ENCODE measurements at places on chromosomes 2 and 18.
A peak's percentile ranks its signal among the peaks of the same experiment; 100 is the strongest.

- DNase-seq, result no peak
These were observed 156.1 kb upstream of the VRK2 start for GRCh38 chr2:57890464-57890863.

DNA sequence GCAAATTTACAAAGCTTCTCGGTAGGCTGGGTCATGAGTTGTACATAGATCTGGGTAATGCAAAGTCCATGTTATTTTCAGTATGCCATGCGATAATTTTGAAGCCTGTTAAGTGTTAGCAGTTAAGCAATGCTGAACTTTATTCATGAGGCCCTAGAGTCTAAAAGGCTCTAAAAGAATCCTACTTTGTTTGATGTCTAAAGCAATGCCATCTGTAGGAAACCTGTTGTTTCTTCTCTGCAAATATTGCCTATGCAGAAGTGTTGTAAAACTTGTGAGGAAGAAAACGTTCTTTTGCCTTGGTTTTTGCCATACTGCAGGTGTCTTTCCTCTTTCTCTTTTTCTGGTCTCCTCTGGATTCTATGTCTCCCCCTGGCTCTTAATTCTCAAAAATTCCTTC, 9.1 kb downstream of the ARHGAP15 start:
- DNase-seq, result no peak

DNA sequence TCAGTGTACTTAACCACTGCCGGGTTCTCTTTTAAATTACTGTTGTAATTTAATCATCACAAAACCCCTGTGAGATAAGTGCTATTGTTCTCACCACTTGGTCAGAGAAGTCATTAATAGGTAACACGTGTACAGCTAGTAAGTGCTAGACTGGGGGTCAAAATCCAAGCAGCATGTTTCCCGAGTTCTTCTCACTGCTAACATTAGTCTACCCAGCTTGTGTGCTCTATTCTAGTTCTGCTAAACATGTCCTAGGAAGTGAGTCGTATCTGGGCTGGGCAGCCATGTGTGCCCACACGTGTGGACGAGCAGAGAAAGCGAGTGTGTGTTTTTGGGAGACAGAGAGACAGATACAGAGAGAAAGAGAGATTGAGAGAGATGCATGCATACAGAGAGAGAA, 94.1 kb downstream of the BIN1 start:
- no peak for DNase-seq

DNA sequence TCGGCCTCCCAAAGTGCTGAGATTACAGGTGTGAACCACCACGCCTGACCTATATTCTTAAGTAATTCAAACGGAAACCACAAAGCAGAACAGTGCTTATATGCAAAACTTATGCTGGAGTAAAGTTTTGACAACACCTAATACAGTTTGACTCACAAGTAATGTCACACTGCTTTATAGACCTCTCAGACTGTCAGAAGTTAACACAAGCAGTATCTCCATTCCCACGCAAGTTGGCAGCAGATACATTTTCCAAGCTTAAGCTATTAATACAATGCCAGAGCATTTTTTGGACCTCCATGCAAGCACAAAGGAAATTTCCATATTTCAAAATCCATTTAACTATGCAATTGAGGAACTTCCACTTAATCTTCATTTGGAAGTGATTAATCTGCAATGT, 21.0 kb upstream of the SANBR start:
- no peak for DNase-seq

DNA sequence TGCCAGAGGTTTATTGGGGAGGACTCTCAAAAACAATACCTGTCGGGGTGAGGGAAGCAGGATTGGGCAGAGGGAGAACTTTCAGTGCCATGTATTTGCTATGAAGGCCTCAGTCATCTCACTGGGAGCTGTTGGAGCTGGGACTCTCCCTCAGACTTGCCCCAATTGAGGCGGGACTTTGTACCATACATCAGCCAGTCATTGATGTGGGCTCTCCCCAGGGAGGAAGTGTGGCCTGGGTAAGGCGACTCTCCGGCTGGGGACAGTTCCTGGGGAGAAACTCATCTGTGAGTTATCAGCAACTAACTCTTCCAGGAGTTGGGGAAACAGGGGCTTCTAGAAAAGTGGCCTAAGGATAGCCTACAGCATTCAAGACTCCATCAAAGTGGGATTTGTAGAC, 66.5 kb downstream of the FTCDNL1 start:
- DNase-seq, result no peak

DNA sequence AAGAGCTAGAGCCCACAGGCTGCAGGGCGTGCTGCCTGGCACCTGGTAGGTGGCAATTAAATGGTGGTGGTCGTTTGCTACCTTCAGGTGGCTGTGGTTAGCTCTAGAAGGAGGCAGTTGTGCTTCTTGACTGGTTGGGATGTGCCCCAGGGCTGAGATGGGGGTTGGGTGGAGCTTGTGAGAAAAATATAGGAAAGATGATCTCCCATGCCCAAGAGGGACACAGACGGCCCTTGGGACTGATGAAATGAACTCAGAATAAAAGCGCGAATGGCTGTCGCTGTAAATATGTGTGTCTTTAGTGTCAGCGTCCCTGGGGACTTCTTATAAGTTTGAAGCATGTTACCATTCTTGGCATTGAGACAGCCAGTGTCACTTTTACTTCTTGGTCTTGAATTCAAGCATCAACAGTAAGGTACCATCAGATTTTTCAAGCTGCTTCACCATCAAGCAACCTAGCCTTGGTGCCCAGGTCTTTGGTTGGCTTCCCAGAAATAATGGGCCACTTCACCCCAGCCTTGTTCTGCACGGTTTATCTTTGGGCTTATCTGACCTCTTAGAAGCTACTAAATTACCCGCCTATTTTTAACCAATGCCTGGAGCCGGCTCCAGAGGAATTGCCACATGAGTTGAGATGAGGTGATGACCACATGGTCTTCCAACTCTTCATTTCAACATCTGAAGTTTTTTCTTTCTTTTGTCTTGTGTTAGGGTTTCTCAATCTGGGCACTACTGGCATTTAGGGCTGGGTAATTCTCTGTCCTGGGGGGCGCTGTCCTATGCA, 11.9 kb downstream of the LRRFIP1 start:
- no peak for DNase-seq

DNA sequence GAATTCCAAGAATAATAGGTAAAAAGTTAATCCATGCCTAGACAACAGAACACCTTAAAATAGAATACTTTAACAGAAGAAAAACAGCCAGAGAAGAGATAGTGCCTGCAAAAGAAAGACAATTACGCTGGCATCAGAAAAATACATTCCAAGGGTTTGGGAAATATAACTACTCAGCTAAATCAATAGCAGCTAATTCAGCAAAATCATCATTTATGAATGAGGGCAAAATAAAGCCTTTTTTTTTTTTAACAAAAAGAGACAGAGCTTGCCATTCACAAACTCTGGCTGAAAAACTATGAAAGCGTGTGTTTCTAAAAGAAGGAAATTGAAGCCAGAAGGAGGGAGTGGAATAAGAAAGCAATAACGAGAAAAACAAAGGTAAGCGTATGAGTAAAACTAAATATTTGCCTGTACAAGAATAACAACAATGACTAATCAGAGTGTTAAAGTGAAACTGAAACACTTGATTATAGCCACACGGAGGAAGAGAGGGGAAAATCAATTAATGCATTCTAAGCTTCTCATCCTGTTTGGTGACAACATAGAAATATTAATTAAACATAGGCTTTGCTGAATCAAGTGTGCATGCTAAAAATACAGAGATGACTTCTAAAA, 90.2 kb downstream of the EHD3 start:
- DNase-seq, result no peak

GRCh38 chr2:109239720-109240119, 110.7 kb downstream of the SH3RF3 start:
- no peak for DNase-seq

DNA sequence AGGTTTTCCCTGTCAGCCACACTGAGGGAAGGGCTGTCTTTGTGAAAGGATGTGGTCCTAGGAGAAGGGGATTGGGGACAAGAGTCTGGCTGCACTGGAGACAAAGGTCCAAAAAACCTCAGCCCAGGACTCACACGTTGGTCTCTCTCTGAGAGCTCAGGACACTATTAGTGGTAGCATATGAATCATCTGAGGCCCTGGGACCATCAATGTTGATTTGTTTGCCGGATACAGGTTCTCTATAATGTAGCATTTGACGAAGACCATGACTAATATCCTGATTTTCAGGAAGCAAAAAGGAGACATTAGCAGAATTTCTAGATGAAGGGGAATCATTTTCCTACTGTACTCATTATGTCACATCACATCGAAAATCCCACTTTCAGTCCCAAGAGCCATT, 22.2 kb upstream of the DNAH6 start:
- DNase-seq, result no peak

- DNase-seq, result no peak
These were observed 156.7 kb downstream of the ARHGAP28 start for GRCh38 chr18:6885992-6886796.

GRCh38 chr18:60202708-60203107, 169.9 kb downstream of the MC4R start:
- DNase-seq, result no peak

- no peak for DNase-seq
These were observed 85.5 kb upstream of the GLI2 start for GRCh38 chr2:120650022-120650644.

DNA sequence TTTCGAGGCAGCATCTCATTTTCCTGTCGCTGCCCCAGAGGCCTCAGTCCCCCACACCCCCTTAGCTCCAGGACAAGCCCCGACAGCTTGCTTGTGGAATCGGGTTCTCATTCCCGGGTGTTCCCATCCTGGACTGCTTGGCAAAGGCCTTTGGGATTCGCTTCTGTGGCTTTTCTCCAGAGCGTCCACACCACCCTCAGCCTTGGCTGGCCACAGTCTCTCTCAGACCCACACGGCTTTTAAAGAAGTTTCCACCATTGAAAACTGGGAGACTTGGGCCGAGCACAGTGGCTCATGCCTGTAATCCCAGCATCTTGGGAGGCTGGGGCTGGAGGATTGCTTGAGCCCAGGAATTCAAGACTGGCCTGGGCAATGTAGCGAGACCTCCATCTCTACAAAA, 2.7 kb downstream of the ESPNL start:
- DNase-seq, result no peak

DNA sequence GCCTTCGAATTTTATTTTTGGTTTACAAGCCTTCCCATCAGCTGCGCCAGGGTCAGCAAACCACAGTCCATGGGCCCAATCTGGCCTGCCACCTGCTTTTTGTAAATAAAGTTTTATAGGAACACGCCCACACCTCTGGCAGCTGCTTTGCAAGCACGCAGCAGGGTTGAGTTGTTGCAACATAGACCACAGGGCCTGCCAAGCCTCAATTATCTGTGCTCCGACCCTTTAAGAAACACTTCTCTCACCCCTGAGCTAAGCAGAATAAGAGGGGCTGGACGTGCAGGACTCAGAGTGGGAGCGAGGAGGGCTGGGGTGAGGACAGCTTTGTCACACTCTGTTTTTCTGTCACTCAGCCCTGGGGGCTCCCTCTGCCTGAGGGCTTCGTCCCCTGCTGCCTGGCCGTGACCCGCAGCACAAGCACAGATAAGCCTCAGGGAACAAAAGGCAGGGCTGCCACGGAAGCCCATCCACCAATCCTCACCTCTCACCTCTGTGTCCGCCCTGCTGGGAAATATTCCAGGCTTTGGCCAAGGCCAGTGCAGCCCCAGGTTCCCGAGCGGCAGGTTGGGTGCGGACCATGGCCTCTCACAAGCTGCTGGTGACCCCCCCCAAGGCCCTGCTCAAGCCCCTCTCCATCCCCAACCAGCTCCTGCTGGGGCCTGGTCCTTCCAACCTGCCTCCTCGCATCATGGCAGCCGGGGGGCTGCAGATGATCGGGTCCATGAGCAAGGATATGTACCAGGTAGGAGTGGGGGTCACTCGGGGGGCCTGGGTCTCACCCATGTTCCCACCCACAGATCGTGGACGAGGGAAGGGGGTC, at the start of gene AGXT:
Gene AGXT, plus strand, starts transcription at position 539 of the 823 bp plus-strand sequence. Its CDS starts 42 bp downstream, at position 581.
- DNase-seq, result no peak

DNA sequence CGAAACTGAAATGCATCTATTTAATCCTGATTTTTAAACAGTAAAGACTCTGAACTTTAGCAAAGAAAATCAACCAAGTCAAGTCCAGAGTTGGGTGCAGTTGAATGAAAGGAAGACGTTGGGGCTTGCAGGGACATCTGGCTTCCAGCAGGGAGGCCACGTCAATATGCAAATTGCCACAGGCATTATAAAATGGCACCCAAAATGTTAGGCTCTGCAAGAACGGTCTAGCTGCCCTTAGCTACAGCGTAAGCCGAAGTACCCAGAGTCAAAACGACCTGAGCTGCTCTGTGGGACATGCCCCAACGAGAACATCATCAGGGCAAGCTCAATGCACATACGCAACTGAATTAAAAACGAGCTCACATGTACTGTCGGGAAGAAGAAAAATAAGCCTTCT, 30.7 kb downstream of the DOCK10 start:
- no peak for DNase-seq

DNA sequence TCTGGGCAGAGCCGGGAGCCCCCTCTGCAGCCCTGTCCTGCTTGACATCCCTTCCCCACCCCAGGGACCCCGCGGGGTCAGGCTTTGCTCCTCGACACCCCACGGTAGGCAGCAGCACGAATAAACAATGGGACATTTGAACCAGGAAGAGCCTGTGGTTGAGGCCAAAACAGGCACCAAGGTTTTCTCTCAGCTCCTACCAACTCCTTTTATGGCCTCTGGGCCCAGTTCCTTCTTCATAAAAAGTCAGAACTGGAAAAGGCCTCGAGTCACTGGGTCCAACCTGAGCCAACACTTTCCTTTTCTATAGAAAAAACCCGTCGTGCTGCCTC, 20.6 kb downstream of the TEX44 start:
- no peak for DNase-seq

DNA sequence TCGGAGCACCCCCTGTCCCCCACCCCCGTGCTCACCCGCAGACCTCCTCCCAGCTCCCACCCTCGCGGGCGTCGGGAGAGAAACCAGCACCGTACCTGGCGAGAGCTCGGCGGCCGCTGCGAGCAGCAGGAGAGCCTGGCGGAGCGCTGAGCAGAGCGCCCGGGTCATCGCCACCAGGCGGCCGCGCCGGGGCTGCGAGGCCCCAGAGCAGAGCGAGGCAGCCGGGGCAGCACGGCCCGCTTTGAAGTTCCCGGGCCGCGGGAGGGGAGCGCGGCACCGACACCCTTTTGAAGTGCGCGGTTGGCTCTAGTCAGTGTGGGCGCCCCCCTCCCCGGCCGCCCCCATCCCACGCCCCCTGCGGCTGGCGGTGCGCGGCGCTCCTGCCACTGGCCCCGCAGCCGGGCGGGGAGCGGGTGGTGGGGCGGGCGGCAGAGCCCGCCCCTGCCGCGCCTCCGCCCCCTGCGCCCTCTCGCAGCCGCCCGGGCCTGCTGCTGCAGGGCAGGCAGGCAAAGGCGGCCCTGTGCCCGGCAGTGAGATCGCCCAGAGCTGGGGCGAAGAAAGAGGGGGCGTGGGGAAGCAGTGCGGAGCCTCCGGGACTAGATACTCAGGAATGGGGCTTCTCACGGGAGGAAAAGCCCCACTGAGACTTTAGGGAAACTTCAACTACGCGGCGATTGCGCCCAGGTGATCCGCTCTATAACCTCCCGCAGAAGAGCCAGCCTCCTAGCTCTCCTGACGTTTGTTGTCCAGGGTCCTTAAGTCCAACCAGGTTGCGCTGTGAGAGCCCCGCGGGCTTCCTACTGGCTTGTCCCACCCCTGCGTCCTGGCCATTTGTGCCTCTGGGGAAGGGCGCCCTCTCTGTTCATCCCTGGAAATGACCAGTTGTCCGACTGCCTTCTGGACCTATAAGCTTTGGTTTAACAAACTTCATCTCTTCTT, at the start of gene ACVR1C:
Gene ACVR1C, minus strand, starts transcription at position 388 of the 939 bp plus-strand sequence. Its CDS starts 220 bp downstream, at position 168.
- DNase-seq, result peak; percentile 56

GRCh38 chr2:187959821-187960220, 331.9 kb upstream of the GULP1 start:
- no peak for DNase-seq
